Ecto neural progenitor cell (in vitro differentiated cells): ENCODE measurements at places on chromosomes 4 and X.

DNA sequence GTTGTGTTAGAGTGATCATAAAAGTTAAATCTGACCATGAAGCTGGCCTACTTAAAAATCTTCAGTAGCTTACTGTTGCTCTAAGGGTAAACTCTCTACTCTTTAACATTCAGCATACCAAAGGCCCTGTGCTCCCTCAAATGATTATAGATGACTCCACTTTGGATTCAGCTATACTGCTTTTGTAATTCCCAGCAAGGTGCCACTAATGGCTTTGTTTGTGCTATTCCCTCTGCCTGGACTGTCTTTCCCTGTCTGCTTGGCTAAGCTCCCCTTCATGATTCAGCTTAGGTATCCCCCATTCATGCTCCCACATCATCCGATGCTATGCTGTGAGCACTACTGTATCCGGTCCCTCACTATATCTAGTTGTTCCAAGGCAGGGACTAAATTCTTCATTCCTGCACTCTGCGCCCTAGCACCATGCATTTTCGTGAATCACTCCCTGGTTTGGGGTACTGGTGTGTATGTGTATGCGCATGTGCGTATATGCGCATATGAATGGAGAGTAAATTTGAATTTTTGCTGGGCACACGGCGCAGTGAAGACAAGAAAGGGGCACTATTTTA is 453 bp upstream of the PBDC1 start:
- no peak for DNase-seq

DNA sequence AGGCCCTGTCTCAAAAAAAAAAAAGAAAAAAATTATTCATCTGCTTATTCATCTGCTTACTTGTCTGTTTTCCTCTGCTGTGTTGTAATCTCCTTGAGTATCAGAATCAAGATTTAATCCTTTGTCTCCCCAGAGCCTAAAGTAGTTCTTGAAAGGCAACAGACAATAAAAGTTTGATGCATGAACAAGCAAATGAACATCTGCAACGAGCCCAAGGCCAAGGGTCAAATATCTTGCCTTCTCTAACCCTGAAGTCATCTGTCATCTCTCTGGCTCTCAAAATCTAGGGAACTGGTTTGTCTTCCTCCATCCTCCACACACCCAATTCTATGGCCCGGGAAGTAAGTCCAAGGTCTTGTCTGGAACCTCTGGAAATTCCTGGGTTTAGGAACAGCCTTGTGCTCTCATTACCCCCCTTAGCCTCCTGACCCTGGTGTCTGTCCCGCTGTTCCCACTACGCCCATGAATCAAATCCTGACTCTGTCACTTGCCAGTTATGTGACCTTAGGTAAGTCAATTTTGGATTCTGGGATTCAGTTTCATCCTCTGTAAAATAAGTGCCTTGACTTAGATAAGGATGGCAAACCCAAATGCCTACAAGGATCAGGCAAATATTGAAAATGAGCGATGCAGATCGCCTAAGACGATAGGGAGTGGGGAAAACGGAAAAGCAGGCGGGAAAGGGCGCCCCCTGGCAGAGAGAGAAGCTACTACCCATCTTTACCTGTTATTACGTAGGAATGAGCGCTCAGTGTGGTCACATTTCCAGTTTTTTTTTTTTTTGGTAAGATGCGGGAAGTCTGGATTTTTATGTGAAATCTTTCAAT is 102.7 kb upstream of the DHX15 start:
- DNase-seq, result peak; percentile 61

DNA sequence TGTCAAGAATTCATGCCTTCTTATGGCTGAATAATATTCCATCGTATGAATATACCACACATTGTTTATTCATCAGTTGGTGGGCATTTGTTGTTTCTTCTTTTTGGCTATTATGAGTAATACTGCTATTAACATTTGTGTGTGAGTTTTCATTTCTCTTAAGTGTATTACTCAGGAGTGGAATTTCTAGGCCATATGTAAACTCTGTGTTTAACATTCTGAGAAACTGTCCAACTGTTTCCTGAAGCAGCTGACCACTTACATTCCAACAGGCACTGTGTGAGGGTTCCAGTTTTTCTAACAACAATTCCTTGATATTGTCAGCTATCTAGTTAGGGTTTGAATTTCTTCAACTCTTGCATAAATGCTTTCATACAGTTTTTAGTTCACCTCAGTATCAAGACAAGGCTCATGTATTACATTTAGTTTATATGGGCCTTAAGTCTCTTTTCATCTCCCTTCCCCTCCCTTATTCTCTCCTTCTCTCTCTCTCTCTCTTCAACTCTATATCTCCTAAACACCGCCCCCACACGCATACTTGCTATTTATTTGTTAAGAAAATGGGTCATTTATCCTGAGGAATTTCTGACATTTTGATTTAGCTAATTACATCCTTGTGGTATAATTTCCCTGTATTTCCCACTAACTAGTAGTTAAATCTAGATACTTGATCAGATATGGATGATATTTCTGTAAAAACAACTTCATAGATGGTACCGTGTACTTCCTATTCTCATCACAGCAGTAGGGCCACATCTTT is 77.4 kb downstream of the WDR19 start:
- DNase-seq, result no peak

DNA sequence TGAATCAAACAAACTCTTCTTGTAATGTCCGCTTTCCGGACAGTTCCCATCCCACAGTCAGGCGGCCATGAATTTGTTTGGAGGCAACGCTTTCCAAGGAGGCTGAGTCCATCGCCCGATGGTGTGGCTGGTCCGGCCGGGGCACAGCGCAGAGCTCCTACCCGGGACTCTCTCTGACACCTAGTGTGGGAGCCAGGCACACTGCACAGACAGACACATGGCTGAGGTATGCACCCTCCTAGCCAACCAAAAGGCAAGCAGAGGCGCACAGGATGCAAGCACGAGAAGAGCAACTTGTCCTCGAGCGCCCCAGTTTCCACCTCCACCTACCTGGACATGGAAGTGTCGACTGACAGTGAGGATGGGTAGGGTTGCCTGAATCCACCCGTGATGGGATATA is 87.5 kb downstream of the LEF1 start:
- DNase-seq, result no peak

DNA sequence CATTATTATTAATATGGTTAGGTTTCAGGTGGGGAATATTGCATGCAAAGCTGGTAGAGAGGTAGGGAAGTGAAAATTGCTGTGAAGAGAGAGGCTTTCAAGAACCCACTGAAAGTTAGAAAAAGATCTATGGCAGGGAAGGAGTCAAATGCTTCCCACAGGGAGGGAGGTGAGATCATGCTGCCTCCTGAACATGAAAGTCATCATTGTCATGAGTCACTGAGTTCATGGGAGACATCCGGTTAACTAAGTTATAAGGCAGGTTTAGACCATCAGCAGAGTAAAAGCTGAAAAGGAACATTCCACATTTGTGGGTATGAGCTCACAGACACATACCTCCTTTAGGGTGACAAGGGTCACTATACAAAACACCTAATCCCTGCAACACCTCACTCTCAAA is 16.2 kb downstream of the GATB start:
- no peak for DNase-seq

DNA sequence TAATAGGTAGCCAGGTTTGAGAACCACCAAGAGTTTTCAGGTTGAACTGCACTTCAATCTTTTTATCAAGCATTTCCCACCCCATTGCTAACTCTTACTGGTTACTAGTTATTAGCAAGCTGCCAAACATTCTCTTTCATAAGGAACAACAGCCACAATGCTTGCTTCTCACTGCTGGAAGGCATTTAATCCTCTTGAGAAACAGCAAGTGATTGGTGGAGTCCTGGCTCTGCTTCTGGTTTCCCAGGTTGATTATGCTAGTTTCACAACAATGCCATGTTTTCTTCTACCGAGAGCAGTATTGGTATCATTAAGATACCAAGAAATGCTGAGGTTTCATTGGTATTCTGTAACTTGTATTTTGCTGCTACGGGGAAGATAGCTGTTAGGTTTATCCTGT is 32.2 kb upstream of the TXLNG start:
- DNase-seq, result no peak

- DNase-seq, result no peak
Measured at GRCh38 chr4:20684852-20685763, 15.2 kb upstream of the PACRGL start.

DNA sequence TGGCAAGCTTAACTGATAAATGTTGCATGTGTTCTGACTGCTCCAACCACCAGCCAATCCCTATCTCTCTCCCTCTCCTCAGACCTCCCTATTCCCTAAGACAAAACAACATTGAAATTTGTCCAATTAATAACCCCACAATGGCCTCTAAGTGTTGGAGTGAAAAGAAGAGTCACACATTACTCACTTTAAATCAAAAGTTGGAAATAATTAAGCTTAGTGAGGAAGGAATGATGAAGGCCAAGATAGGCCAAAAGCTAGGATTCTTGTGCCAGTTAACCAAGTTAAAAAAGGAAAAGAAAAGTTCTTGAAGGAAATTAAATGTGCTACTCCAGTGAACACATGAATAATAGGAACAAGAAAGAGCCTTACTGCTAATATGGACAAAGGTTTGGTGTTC is 55.6 kb downstream of the FBXW7 start:
- no peak for DNase-seq

DNA sequence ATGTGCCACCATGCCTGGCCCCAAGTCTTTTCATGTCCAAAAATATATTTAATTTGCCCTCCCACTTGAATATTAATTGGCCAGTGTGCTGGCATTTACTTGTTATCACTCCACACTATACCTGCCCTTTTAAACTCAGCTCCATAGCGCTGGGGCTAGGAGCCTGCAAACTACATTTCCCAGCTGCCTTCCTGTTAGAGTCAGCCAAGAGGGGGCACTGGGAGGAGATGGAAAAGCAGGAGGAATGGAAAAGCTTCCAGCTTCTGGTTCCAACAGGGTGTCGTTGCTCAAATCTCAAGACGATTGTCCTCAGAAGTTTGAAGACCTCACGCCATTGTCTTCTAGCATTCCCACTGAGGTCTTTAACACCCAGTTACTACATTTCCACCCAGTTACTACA is 315.5 kb downstream of the BCOR start:
- no peak for DNase-seq

GRCh38 chr4:10107111-10108091 is 9.2 kb downstream of the WDR1 start:
- DNase-seq, result no peak

- no peak for DNase-seq
Measured at GRCh38 chr4:36677874-36678273, 396.5 kb downstream of the DTHD1 start.

DNA sequence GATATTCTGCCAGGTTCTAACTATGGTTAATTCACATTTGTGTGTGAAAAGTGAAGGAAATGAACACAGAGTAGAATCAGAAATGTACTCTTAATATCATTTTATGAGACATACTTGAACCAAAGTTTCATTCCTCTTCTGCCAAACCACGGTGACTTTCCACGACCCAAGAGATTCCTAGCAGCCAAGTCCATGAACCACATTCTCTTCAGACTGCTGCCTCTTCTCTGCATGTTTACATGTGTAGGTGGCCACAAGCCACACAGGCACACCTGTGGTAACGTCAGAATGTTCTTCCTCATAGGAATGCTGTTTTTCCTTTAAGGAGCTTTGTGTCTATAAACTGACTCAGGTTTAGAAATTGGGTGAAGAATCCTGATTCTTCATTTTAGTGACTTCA is 1411.2 kb downstream of the RAPGEF2 start:
- no peak for DNase-seq

DNA sequence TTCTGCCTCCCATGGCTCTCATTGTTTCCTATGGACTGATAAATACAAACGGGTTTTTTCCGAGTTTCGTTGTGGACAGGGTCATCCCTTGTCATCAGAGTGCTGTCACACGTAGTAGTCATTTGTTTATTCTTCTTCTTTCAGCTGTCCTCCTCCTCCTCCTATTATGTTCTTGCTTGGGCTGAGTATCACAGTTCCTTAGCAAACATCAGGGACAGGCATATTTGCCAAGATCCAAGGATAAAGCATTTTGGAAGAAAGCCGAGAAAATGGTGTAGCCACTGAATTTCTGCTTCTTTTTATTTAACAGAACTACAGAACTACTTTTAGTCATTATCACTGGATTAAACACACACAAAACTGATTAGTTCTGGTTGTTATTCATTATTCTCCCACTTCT is 167.9 kb downstream of the MAML3 start:
- DNase-seq, result no peak

DNA sequence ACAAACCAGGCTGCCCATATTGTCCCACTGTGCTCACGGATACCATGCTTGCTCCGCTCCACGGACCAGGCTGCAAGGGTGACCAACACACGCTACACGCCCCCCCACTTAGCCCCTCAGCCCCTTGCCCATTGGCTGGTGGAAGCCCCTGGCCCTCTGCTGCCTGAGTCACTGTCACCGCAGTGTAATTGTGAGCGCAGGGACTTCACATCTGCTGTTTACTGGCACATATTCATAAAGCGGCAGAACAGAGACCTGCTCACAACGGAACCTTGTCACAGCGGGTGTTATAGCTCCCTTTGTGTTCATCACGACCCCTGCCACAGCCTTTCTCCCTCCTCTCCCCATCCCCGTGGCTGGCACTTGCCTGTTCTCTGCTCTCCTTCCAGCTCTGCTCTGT is 83.7 kb downstream of the PSAPL1 start:
- DNase-seq, result no peak

- DNase-seq, result no peak
Measured at GRCh38 chr4:6538111-6538510, 36.9 kb upstream of the MAN2B2 start.

- no peak for DNase-seq
Measured at GRCh38 chr4:42359711-42360110, 37.6 kb upstream of the SHISA3 start.

GRCh38 chr4:37279894-37280592 is 35.5 kb downstream of the NWD2 start:
- no peak for DNase-seq
